ENCODE measurements at places on chromosomes 16 and 17.

DNA sequence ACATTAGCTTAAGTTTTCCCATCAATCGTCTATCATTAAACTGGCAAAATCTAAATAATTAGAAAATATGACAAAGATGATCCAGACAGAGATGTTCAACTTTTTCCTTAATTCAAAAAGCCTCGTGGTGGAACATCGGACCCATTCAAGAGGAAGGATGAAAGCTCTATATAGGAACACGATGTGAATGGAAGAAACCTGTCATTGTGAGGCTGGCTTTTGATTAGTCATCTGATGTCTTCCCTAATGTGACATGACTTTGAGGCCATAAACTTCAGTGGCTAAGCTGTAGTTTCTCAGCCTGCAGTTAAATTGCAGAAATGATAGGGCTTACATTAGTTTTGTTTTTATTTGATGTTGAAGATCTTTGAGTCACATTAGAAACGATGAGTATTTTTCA is 1.0 kb downstream of the AMZ2 start:
- peak overlapping the region; percentile 80 for H3K4me3 ChIP-seq
- peaks cover 10% of the 10 kb centered on the region for H3K4me1 ChIP-seq
- H3K36me3 ChIP-seq, result 0 out of 2 replicates have a peak, but pooled peaks cover 6% of the 10 kb centered on the region
- no peak overlapping the region for H3K27ac ChIP-seq

GRCh38 chr16:62462971-62463370 is 426.7 kb upstream of the CDH8 start:
- no peaks in the 10 kb centered on the region for H3K4me1 ChIP-seq
- H3K27me3 ChIP-seq, result no peaks in the 10 kb centered on the region
- no peak overlapping the region for H3K27ac ChIP-seq
- H3K4me3 ChIP-seq, result no peak overlapping the region

DNA sequence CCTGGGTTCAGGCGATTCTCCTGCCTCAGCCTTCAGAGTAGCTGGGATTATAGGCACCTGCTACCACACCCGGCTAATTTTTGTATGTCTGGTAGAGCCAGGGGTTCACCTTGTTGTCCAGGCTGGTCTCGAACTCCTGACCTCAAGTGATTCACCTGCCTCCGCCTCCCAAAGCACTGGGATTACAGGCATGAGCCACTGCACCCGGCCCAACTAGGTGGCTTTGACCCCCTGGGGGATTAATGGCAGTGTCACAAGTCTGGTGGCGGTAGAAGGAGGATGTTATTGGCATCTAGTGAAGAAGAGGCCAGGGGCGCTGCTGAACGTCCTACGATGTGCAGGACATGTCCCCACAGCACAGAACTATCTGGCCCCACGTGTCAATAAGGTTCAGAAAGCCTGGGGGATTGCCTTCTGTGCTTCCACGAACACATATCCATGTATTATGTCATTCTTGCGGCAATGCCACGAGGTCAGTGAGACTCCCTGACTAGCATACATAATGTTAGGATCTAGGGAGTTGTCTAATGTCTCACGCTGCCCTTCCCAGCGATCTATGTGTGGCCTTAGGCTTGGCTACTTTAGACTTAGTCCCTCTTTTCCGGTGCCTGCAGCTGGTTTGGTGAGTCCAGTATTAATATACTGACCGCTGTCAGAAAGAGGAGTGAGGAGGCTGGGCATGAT is 75.8 kb downstream of the ABCC6 start:
- H3K4me3 ChIP-seq, result no peak overlapping the region
- no peaks in the 10 kb centered on the region for H3K27me3 ChIP-seq
- H3K27ac ChIP-seq, result no peak overlapping the region
- DNase-seq, result no peak
- H3K4me1 ChIP-seq, result no peaks in the 10 kb centered on the region
- H3K36me3 ChIP-seq, result no peaks in the 10 kb centered on the region

DNA sequence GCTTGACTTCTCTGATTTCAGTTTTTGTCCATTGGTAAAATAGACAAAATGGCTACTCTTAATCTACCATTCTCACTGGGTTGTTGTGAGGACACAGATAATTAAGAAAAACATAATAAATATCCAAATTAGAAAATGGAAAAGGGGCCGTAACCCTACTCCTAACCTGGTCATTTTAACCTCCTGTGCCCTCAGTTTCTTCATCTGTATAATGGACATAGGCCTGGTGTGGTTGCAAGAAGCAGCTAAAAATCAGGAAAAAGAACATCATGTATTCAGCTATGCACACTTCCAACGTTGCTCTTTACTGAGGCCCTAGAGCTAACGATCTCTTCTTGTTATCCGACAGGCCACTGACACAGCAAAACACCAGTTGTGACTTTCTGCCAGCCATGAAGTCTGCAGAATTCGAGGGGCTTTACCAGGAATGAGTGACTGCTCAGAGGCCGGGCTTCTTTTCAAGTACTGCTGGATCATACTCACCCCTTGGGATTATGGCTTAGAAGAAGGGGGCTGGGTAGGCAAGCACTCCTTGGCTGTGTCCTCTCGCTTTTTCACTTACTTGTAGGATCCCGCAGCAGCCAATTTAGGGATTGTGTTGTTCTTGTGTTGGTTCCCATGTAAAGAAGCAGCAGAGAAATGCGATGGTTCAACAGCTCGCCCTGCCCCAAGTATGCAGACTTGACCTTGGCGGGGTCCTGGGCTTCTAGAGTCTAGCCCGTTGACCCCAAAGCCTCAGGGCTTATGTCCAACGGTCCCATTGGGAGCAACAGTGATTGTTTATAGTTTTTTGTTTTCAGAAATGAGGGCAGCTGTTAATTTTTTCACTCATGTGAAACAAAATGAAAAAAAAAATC is 20.9 kb downstream of the LDAF1 start:
- H3K4me1 ChIP-seq, result no peaks in the 10 kb centered on the region
- no peak overlapping the region for H3K27ac ChIP-seq
- no peak overlapping the region for H3K4me3 ChIP-seq
- DNase-seq, result no peak

- H3K27me3 ChIP-seq, result no peaks in the 10 kb centered on the region
- DNase-seq, result no peak
- H3K27ac ChIP-seq, result no peak overlapping the region
- no peaks in the 10 kb centered on the region for H3K36me3 ChIP-seq
- no peak overlapping the region for H3K4me3 ChIP-seq
Observed at GRCh38 chr17:2932946-2933345, 130.5 kb downstream of the OR1D5 start.

GRCh38 chr16:75329943-75330342 is 78.5 kb upstream of the BCAR1 start:
- H3K36me3 ChIP-seq, result no peaks in the 10 kb centered on the region
- H3K4me3 ChIP-seq, result no peak overlapping the region
- H3K27ac ChIP-seq, result no peak overlapping the region
- no peaks in the 10 kb centered on the region for H3K4me1 ChIP-seq
- no peaks in the 10 kb centered on the region for H3K27me3 ChIP-seq

GRCh38 chr16:59522826-59523225 is 788.7 kb upstream of the GOT2 start:
- H3K27ac ChIP-seq, result no peak overlapping the region
- peaks cover 29% of the 10 kb centered on the region for H3K27me3 ChIP-seq
- DNase-seq, result no peak
- no peaks in the 10 kb centered on the region for H3K36me3 ChIP-seq
- no peaks in the 10 kb centered on the region for H3K4me1 ChIP-seq

DNA sequence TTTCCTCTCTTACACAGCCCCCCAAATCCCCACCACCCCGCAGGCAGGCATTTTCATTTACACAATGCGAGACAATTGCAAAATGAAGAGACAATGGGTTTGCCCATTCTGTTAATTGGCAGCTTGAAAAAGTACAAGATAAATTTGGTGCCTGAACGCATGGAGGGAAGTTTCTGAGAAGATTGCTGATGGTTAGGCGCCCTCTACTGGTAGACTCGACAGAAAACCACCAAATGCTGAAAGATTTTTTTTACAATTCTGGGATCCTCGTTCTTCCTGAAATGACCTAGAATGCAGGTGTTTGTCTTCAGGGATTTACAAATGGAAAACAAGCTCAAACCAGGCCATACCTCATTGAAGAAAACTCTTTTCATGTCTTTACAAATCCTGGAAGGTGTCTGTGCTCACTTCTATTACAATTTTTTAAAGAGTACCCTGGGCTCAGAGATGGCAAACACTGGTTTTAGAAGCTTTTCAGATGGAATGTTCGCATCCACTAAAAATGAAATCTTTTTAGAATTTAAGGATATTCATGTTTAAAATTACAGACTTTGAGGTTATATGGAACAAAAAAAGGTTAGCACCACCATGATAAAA is 338.5 kb downstream of the PMP22 start:
- no peak overlapping the region for H3K27ac ChIP-seq
- DNase-seq, result peak; percentile 25
- no peaks in the 10 kb centered on the region for H3K36me3 ChIP-seq
- H3K27me3 ChIP-seq, result 0 out of 2 replicates have a peak, but pooled peaks cover 5% of the 10 kb centered on the region
- H3K4me1 ChIP-seq, result no peaks in the 10 kb centered on the region
